PC-9 (cell line): ENCODE measurements at places on chromosomes 7 and 10. TPM values are rescaled to one million over a fixed set of nuclear protein-coding genes. Genes with fewer than 3 reads are reported as not detected.
A peak's percentile ranks its signal among the peaks of the same experiment; 100 is the strongest.

DNA sequence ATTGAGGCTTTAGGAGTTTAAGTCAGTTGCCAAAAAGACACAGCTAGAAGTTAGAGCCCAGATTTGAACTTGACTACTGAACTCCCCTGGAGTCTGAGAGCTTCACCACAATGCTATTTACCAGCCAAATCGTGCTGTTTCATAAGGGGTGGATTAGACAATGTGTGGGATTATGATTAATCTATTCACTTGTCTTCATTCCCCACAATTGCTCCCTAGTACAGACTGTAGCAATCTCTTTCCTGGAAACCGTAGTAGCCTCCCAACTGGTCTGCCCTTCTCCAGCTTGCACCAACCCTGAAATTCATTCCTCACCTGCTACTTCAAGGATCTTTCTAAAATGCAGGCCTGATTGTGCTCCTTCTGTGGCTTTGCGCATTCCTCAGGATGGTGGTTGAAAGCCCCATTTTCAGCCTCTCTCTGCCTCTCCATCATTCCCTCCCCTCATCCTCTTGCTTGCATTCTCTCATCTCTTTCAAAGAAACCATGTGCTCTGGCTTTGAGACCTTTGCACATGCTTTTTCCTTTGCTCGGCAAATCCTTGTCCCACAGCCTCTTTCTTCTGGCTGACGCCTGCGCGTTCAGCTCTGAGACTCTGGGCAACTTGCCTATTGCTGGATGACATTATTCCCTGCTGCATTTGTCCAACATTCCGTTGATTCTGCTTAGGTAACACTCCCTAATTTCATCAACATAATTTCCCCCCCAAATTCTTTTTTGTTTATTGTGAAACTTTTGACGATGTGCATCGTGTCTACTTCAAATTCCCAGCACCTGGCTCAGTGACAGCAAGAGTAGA is 145.1 kb downstream of the ADRA2A start:
- no peak for DNase-seq

DNA sequence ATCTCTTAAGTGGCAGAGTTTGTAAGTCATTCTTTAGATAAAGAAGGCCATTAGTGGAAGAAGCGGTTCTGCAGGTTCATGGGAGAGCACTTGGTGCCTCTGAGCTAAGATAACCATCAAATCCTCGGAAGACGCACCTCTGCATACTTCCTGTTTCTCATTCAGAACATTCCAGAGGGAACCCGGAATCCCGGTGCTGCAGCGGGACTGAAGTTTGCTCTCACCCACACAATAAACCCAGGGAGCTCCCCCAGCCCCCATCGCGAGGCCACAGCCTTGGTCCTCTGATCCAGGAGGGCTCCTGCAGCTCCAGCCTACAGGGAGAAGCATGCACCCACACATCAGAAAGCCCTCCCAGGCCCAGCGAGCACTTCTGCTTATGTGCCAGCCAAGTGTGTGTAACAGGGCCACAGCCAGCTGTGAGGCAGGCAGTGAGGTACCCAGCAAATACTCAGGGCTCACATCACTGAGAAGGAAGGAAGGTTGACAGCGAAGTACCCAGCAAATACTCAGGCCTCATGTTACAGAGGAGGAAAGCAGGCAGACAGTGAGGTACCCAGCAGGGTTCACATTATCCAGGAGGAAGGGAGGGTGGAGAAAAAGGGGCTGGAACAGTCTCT is 142.4 kb downstream of the DIP2C start:
- peak; percentile 86 for DNase-seq

DNA sequence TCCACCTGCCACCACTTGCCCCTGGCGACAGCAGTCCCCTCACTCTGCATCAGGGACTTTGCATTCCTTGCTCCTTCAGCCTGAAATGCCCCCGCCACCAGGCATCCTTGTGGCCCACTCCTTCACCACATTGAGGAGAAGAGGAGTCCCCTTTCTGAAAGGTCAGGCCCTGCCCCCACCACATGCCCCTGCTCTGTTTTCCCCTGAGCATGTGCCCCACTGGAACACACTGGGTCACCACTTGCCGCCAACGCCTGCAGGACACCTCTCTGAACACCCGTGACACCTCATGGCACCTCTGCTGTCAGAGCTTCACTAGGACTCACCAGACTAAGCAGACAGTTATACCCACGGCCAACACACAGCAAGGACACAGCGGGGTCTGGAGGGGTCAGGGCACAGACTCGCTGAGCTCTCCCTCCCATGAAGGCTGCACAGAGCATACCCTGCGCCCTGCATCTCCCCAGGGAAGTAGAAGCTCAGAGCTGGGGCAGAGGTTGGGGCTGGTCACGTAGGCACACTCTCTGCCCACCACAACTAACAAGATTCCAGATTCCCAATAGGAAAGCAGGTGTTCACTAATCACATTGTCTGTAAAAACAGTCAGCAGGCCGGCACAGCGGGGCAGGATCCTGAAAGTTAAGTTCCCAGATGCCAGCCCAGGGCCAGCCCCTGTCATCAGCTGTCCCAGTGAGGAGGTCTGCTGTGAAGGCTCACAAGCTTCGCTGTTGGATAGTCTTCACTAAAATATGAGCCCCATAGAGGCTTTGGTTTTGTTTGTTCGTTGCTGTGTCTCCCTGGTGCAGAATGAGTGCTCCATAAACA is 5.8 kb upstream of the AOC1 start:
- no peak for DNase-seq

DNA sequence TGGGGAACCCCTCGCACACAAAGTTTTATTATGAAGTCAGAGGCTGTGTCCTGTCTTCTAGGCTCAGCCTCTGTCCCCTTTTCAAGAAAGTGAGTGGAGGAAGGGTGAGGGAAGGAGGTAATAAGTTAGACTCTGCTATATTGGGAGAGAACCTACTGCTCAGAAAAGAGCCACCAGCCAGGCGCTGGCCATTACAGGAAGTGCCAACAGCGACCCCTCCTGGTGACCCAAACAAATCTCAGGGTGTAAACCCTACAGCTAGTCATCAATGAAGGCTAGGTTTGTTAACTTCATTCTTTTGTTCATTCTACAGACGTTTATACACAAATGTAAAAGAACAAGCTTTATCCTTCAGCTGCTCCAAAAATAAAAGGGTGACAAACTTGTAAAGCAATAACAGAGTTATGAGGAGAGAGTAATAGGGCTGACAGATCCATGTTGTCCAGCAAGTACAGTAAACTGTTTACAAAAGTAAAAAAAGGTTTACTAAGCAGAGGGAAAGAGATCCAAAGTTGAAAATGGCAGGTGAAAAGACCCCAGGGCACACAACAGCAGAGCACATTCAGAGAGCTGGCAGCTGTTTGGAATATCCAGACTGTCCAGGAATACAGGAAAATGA is 82.7 kb downstream of the FAM204A start:
- DNase-seq = peak; percentile 1

GRCh38 chr10:42999385-43000020 is 77.4 kb upstream of the RET start:
- DNase-seq = no peak

DNA sequence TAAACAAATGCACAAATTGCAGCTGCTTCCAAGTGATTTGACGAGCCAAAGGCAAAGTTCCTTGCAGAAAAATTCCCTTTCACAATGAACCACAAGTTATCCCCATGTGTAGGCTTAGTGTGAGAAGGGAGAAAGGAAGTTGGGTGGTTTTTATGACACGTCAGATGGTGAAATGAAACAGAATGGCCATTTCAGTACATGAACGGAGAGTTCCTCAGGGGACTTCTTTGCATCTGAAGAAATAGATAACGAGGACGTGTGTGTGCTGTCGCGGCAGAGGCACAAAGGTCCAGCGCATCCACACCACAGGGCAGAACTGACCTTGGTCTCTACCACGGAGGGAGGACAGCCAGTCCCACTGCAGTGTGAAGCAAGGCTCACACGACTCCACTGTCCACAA is 135.9 kb downstream of the PAXIP1 start:
- no peak for DNase-seq

DNA sequence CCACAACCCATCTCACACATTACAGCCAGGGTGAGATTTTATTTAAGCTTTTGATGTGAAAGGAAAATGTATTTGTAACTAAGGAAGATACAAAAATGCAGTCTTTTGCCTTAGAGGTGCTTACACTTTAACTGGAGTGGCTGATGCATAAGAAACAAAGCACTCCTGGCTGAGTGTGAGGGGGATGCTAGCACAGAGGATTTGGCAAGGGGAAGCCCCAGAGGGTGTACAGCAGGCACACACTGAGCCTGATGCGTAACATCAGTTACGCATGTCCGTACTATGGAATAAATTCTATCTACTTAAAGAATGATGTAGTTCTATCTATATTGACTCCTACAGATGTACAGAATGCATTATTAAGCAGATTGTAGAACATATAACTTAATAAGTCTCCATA is 17.8 kb downstream of the GIMAP8 start:
- no peak for DNase-seq

DNA sequence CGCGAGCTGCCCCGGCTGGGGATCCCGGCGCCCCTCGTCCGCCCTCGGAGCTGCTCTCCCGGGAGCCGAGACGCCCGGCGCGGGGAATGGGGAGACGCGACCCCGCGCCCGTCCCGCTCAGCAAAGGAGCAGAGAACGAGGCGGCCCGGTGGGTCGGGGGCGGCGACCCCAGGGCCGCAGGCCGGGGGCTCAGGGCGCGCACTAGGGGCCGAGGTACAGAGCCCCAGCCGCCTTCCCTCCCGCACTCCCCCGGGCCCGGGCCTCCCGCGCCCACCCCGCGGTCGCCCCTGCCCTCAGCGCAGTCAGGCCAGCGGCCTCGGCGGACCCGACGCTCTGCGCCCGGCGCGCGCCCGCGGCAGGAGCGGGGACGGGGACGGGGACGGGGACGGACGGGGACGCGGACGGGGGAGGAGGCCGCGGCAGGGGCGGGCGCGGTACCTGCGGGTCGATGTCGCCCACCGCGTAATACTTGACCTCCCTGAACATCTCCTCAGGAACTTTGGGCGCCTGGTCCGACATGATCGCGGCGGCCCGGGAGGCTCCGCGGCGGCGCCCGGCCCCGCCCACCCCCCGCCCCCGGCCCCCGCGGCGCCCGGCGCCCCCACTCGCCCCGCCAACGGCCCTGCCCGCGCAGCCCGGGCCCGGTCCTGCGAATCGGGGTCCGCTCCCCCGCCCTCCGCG is 373 bp downstream of the PAXIP1 start:
- no peak for DNase-seq

DNA sequence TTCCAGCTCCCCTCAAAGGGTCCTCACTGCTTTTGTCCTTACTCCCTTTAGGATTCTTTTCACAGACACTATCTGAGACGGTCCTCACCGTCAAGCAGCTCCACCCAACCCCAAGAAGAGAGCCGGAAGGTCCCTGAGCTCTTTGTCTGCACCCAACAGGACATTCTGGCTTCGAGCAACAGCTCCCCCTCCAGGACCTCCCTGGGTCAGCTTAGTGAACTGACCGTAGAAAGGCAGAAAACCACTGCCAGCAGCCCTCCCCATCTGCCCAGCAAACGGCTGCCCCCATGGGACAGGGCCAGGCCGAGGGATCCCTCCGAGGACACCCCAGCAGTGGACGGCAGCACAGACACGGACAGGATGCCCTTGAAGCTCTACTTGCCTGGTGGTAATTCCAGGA is 19.9 kb downstream of the MINDY4 start:
- no peak for DNase-seq

- DNase-seq = no peak
Measured at GRCh38 chr10:6667150-6667549, 87.1 kb upstream of the PRKCQ start.

DNA sequence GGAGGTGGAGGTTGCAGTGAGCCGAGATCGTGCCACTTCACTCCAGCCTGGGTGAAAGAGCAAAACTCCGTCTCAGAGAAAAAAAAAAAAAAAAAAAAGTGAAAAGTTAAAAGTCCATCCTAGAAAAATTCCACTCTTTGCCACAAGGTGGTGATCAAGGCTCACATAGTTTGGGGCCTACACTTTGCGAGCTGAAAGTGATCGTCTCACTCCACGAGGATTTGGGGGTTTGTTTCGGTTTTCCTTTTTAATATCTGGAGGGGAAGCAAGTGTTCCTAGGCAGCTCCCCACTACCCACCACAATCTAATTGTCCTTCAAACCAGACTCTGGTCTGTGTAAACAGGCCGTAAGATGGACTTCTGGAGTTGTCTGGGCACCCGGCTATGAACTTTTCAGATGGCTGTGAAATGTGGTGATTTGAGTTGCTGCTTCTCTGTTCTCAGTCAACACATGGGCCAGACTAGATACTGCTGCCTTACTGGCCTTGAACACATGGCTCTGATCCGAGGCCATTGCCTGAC is 27.1 kb downstream of the PRLHR start:
- peak; percentile 30 for DNase-seq

GRCh38 chr7:117872561-117873309 is 506 bp downstream of the CTTNBP2 start:
- DNase-seq = no peak

GRCh38 chr10:12785415-12785831 is 216.1 kb downstream of the CCDC3 start:
- DNase-seq = peak; percentile 20

GRCh38 chr10:129035052-129035827 is 431.8 kb upstream of the MGMT start:
- no peak for DNase-seq

DNA sequence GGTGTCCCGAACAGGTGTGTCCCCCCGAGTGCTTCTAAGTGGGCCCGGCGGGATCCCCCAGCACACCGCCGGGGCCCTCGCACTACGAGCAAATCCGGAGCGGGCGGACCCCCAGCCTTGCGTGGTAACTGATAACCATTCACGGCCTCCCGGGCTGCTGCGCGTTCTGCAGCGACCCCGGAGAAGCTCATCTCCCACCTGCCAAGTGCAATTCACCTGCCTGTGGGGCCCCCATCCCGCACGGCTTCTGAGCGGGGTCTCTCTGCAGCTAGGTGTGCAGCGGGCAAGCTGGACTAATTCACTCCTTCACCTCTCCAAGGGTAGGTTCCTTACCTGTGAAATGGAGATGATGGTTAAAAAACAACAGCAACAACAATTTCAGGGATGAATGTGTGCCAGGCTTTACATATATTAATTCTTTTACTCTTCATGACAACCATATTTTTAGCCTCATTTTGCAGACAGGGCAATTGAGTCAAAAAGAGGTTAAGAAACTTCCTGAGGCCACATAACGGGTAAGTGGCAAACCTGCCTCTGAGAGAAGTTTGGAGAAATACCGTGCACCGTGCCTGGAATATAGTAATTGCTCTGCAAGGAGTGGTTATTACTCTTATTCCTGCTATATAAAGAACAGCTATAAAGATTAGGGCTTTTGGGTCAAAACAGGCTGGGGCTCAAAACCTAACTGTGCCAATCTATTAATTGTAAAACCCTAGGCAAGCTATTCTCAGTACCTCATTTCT is 652 bp upstream of the PODXL start:
- no peak for DNase-seq

DNA sequence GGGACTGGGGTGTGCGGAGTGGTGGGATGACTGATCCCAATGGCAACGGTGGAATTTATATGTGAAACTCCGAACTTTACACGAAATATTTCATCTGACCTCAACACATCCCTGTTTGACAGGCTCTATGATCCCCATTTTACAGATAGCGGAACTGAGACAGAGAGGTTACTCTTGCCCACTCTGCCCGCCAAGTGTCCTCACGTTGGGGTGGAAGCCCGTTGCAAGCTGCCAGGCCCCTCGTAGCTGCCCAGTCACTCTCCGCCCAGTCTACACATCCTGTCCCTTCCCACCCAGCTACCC is 397 bp upstream of the NFE2L3 start:
- DNase-seq = no peak

Gene ADCYAP1R1
- not detected in 2 replicates for total RNA-seq

Gene TAS2R41
- total RNA-seq = not detected in 2 replicates

Gene CBLL1
- total RNA-seq = 24.5 and 31.3 TPM in 2 replicates

Gene KMT2C
- 54.3 and 64.1 TPM in 2 replicates for total RNA-seq

Gene H2BK1
- not detected in 2 replicates for total RNA-seq

Gene GIMAP8
- total RNA-seq = not detected in 2 replicates

Gene EPO
- total RNA-seq = 0.30 and 0.44 TPM in 2 replicates

Gene SEC23IP
- total RNA-seq = 19.9 and 33.2 TPM in 2 replicates

Gene TMEM236
- total RNA-seq = 0.20 and 0.24 TPM in 2 replicates

Gene ACSM6
- not detected in 2 replicates for total RNA-seq

Gene TAS2R3
- 2.0 and 2.3 TPM in 2 replicates for total RNA-seq

Gene GIMAP7
- total RNA-seq = not detected in 2 replicates

Gene P4HA1
- 21.0 and 25.5 TPM in 2 replicates for total RNA-seq
